ENCODE measurements at places on chromosomes 7 and 10.

DNA sequence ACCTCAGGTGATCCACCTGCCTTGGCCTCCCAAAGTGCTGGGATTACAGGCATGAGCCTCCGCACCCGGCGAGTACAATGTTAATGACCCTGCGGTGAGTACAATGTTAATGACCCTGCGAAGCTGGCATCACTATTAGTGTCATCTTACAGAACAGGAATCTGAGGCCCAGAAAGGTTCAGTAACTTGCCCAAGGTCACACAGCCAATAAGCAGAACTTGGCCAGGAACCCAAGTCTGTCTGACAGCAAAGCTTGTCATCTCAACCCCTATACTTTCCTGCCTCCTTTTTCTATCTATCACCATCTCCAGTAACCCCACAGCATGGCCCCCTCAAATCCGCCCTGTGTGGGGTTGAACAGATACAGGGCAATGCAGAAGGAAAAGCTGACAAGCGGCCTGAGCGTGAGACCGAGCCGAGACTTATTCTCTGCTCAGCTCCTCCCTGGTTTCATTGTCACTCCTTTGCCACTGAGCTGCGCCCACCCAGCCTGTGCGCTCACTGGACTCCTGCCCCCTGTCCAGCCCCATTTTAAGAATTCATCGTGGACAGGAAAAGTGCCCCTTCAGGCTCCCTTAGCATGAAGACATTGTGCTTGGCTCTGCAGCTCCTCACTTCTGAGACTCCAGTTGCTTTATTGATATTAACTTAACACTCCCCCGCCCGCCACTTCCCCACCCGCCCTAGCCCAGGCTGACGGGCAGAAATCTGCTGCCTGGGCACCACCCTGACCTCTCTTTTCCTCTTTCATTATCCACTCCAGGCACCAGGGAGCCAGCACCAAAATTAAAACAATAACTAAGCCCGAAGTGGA, 58.1 kb upstream of the LBX1 start:
- DNase-seq: no peak

GRCh38 chr10:89810908-89811525, 109.6 kb downstream of the KIF20B start:
- no peak for DNase-seq

GRCh38 chr7:44489955-44490350, 505 bp downstream of the NUDCD3 start:
- peak; percentile 60 for DNase-seq

DNA sequence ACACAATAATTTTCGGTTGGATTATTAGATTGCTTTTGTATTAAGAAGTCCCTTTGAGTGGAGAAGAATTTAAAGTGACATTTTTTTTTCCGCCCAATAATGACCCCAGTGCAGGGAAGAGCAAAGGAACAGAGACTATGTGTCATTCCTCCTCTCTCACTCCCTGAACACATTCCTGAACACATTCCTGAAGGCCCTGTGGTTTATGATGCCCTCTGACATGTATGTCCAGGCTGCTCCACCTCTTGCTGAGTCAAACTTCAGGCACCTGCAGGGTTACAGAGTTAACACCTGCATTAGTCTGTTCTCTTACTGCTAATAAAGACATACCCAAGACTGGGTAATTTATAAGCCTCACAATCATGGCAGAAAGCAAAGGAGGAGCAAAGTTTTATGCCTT, 704.0 kb upstream of the LRRN3 start:
- no peak for DNase-seq

- peak; percentile 19 for DNase-seq
Observed at GRCh38 chr7:147547252-147547897, 1043.2 kb upstream of the C7orf33 start.

GRCh38 chr7:130491841-130492522, at the start of gene MEST:
TSS of gene MEST (plus strand) at chr7:130492085. CDS start at chr7:130492314, 229 bp downstream.
- no peak for DNase-seq

GRCh38 chr7:74101061-74101681, 17.6 kb downstream of the LIMK1 start:
- DNase-seq: no peak

- DNase-seq: no peak
Observed at GRCh38 chr7:91162436-91162835, 101.8 kb upstream of the FZD1 start.

GRCh38 chr7:101941481-101942383, 124.3 kb downstream of the CUX1 start:
- DNase-seq: no peak

- DNase-seq: no peak
Observed at GRCh38 chr10:129993621-129994020, 29.5 kb upstream of the EBF3 start.

DNA sequence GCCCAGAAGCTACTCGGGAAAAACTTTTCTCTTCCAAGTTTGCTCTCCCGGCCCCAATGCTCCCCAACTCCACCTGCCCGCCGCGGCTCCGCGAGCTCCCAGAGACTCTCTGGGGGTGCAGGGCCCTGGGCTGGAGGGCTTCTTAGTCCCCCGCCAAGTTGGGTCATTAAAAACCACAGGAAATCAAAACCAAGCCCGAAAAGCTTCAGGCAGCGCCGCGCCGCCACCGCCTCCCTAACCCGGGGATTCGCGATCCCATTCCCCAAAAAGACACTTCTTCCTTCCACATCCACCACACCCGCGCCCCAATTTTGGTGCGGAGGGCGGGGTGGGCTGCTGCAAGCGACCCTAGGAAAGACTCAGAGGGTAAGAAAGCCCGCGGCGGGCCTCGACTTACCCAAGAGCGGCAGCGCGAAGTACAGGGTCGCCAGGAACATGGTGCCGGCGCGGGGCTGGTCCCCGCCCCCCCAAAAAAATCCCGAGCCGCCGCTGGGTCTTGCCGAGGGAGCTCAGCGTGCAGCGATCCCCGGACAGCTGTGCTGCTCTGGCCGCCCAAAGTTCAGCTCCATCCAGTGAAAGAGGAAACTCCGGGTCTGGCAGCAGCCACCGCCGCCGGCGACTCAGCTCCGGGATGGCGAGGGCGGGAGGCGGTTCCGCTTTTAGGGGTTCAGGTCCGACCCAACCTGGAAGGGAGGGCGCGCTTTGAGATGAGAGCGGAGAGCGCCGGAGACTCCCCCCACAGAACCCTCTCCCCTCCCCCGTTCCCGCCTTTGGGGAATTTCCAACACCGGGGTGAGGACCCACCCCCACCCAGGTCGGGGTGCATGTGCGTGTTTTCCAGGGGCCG, 1.2 kb downstream of the GFRA1 start:
- no peak for DNase-seq

All from activated CD4-positive, alpha-beta T cell treated with anti-CD3 and anti-CD28 coated beads, Interleukin-10, Interleukin-2, amounts not matched to agents 100 ng/mL and 50 ng/mL, durations not matched to agents 16 hours and 8 hours (primary cell).